ENCODE measurements at places on chromosomes 6 and 20.

GRCh38 chr20:40451552-40451951, 237.5 kb downstream of the MAFB start:
- DNase-seq = no peak

- DNase-seq = no peak
These were observed 41.4 kb upstream of the MYL9 start for GRCh38 chr20:36499723-36500501.

- DNase-seq = no peak
These were observed 222.8 kb downstream of the KIF16B start for GRCh38 chr20:16350465-16350864.

GRCh38 chr6:40891131-40891530, 147.9 kb downstream of the UNC5CL start:
- DNase-seq = no peak

- DNase-seq = no peak
These were observed 16.5 kb upstream of the TBCC start for GRCh38 chr6:42762426-42762859.

DNA sequence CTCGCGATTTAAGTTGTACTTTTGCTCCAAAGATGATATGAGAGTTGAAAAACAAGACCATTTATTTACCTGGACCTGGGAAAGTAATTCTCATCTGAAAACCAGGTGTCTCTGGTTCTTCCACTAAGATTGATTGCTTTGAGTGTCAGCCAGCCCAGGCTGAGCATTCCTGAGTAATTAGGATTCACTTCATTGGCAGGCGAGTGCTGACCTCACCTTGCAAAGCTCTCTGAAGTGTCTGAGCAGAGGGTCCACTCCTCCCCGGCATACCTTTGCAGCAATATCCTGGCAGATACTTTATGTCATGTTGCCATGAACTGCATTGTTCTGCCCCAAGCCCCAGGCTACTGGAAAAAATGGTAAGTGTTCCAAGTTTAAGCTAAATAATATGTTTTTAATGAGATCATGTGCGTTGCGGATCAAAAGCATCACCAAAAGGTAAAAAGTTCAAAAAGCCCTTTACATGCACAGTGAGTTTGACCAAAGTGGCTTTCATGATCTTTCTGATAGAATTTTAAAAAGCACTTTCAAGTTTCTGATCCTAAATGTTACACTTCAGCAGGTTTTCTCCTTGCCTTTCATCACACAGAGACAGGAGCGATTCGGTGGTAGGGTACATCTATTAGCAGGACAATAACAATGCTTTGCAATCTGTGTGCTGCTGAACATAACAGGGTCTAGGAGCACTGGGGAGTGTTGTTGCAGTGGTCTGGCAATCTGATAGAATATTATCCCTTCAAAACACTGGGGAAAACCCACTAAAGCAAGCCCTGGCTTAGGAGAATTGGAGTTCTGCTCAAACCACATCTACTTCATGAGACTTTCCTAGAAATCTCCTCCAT, 127.8 kb upstream of the EEF1E1 start:
- DNase-seq = no peak

DNA sequence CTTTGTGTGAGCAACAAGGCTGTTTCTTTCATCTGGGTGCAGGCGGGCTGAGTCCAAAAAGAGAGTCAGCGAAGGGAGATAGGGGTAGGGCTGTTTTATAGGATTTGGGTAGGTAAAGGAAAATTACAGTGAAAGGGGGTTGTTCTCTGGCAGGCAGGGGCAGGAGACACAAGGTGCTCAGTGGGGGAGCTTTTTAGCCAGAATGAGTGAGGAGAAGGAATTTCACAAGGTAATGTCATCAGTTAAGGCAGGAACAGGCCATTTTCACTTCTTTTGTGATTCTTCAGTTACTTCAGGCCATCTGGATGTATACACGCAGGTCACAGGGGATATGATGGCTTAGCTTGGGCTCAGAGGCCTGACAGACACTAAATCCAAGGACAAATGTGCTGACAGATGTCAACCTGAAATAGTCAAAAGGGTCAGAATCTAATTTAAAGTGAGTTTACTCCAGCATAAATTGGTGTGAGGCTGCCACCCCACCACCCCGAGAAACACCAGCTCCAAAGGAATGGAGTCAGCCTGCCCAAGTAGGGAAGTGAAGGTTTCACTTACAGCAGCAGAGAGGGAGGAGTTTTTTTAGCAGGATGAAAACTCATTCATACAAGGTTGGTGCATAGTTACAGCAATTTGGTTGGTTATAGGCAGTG, 560.0 kb upstream of the CDH4 start:
- no peak for DNase-seq

DNA sequence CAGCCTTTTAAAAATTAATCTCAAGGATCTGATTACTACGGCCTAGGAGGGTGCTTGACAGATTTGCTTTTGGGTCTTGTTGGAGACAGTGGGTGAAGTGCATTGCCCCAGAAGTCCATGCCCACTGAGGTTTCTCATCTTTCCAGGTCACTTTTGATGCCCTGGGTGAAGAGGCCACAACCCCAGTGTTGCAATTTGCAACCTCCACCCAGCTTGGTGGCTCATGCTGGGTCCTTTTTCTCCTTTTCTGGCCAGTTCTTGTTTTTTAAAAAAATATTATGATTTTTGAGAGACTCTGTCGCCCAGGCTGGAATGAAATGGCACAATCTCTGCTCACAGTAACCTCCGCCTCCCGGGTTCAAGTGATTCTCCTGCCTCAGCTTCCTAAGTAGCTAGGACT, 9.4 kb downstream of the STX11 start:
- no peak for DNase-seq

- peak; percentile 54 for DNase-seq
These were observed 59.2 kb downstream of the PTPRA start for GRCh38 chr20:2932498-2932897.

DNA sequence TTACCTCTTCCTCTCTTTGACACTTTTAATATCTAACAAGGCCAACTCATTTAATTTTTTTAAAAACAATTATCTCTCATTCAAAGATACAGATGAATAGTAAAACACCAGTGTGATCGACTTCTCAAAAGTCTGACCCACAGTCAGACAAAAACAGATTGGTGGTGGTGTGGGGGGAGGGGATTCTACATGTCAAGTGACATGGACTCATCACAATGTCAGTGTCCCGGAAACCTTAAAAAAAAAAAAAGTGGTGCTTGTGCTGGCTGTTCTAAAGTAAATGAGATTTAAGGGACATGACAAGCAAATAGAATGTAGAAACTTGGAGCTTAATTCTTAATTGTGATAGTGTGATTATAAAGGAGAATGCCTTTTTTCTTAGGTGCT, 16.3 kb upstream of the RFPL4B start:
- DNase-seq = peak; percentile 13

- peak; percentile 7 for DNase-seq
These were observed 130.8 kb downstream of the OGFRL1 start for GRCh38 chr6:71419217-71420094.

GRCh38 chr6:105326833-105327770, 75.8 kb downstream of the PREP start:
- DNase-seq = no peak

DNA sequence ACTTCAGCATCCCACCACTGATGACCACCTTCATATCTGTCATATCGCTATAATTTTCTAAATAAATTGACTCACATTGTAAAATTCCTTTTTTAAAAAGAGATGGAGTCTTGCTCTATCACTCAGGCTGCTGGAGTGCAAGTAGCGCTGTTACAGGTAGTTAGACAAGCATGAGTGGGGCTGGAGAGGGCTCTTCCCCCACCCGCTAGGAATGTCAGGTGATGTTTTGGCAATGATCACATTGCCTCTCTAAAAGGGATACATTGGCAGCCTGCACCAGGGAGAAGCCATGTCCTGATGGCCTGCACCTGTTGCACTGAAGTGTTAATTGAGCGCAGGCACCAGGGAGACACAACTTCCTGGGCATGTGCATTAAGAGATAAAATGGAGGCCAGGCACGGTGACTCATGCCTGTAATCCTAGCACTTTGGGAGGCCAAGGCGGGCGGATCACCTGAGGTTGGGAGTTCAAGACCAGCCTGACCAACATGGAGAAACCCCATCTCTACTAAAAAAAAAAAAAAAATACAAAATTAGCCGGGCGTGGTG, 16.9 kb upstream of the SLC22A16 start:
- DNase-seq = no peak

GRCh38 chr6:154569156-154569862, 58.8 kb upstream of the CNKSR3 start:
- DNase-seq = no peak

DNA sequence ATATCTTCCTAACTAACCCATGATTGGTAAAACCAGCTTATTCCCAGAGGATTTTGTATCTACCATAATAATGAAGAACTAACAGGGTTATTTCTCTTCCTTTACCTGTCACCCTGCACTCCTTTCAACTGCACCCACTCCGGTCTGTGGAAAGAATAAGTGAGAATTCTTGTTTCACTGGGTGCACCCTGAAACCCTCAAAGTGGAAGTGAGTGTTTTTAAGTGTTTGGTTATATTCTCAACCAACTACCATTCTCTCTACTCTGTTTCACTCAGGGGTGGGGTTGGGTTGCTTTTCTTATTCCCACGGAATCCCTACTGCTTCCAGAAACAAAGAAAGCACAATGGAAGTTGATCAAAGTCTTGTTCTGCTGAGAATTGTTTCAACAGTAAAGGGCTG, 42.6 kb upstream of the KHDRBS2 start:
- no peak for DNase-seq

GRCh38 chr6:113907102-113907815, 50.1 kb downstream of the MARCKS start:
- DNase-seq = no peak

DNA sequence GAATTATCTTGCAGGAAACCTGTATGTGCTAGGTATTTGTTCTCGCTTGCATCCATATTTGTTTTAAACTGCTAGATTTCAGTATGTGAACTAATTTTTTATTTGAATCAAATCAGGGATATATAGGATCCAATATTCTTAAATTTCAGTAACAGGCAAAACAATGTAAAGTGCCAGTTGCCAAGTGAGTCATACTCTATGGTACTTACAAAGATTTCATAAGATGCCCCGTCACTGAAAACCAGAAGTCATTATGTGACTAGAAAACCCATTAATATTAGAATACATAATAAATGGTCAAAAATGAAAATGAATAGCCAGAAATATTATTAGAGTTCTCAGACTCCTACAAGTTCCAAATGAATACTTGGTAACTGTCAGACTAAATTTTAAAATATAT, 481.2 kb downstream of the TFAP2A start:
- DNase-seq = no peak

DNA sequence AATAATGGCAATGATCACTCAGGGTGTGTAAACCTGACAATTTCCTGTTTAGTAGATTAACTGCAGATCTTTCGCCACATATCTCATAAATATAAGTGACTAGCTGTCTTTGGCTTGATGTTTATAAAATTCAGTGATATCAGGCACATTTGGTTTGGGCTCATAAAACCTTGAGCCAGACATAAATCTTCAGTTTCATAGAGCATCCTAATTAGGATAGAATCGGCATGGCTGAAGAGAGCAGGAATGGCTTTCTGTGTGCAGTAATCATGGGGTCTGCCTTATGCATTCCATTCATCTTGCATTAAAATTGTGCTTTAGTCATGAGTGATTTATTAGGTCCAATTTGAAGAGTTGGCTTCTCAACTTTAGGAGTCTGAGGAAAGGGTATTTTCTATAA, 27.2 kb downstream of the AIG1 start:
- DNase-seq = no peak

GRCh38 chr6:14476793-14477531, 359.4 kb downstream of the CD83 start:
- peak; percentile 51 for DNase-seq

GRCh38 chr20:48482790-48483189, 345.0 kb downstream of the PREX1 start:
- DNase-seq = no peak

GRCh38 chr6:29828471-29828797, 809 bp downstream of the HLA-G start:
- no peak for DNase-seq

DNA sequence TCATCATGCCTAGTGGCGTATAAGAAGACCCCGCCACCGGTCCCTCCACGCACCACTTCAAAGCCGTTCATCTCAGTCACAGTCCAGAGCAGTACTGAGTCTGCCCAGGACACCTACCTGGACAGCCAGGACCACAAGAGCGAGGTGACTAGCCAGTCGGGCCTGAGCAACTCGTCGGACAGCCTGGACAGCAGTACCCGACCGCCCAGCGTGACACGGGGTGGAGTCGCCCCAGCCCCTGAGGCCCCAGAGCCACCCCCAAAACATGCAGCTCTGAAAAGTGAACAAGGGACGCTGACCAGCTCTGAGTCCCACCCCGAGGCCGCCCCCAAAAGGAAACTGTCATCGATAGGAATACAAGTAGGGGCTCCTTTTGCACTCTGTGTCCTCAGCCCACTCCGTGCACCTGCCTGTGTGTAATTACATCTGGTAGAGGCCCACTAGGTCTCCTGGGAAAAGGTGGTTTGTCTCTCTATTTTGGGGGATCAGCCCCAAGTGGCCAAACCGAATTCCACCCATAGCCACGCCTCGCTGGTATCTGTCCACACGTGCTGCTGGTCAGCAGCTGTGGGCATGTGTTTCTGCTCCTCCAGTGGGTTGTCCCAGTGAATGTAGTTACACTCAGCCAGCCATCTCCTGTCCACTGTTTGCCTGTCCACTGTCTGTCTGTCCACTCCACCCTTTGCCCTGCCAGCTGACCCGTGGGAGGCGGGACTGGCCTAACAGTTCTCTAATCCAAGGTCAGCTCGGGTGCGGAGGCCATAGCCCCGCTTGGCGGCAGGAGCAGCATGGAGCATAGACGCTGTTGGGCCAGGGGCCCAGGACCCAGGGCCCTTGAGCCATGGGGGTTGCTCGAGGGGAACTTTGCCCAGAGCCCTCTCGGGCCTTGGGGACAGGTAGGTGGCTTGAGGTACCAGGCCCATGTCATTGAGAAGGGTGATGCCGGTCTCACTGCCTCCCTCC, 44.3 kb upstream of the MYL9 start:
- no peak for DNase-seq

GRCh38 chr20:45305262-45305661, 1.4 kb upstream of the RBPJL start:
- no peak for DNase-seq

DNA sequence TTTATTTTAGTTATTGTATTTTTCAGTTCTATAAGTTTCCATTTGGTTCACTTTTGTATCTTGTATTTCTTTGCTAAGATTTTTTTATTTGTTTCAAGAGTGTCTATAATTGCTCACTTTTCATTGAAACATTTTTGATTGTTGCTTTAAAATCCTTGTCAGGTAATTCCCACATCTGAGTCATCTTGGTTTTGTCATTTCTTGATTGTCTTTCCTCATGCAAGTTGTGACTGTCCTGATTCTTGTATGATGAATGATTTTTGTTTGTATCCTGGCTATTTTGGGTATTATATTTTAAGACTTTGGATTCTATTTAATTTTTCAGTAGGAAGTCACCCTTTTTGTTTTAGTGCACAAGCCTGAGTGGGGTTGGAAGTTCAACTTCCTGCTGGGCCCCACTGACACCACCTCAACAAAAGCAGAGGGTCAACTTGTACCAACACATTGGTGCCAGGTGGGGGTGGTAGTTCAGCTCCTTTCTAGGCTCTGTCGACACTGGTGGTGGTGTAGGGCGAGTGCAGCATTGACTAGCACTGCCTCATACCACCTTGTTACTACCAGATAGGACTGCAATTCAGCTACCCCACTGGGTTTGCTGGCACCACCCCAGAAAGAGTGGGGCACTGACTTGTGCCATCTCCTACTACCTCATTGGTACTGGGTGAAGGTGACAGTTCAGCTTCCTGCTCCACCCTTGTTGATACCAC, 8.8 kb downstream of the RSPH3 start:
- DNase-seq = no peak
